ENCODE measurements at places on chromosomes 5 and 9.

- no peak for DNase-seq
Observed at GRCh38 chr5:14775857-14776256, 95.7 kb downstream of the ANKH start.

DNA sequence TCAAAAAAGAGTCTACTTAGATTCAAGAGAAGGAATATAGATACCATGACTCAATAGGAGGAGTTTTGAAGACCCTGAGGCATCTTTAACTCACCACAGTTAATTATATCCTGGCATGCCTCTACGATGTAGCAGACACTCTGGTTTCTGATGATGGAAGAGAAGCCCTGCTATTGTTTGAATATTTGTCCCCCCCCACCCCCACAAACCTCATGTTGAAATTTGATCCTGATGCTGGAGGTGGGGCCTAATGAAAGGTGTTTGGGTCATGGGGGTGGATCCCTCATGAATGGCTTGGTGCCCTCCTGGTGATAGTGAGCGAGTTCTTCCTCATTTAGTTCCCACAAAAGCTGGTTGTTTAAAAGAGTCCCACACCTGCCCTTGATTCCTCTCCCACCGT, 147.9 kb upstream of the TBCA start:
- DNase-seq: no peak

DNA sequence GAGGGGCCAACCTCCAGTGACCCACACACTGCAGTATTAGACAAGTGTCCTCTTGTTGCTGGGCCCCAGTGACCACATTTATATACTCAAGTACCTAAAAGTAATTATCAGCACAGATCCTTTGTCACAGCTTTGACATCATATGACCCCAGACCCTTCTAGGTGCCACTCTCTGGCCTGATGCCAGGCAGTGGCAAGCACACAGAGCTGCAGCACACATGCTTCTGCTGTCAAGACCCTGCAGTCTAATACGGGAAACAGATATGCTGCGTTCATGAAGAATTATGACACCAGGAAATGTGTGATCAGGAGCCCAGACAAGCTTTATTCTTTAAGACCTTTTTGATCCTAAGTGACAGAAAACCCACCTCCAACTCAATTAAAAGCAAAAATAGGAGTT, 63.8 kb upstream of the AFAP1L1 start:
- no peak for DNase-seq

DNA sequence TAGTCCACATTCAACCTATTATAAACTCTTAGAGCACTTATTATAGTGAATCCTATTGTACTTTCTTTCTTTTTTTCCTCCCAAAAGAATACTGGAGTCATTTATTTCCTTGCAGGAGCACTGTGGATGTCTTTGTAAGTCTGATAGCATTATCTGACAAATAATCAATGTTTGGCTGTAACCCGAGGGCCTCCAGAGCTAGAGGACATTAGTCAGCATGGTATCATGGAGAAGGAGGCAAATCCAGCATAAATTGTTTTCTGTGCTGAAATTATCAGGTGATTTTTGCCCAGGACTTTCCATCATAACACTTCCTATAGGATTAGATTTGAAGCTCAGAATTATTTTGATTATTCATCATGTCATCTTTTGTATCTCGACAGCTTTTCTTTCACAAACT, 551.0 kb downstream of the ZNF608 start:
- DNase-seq: no peak

DNA sequence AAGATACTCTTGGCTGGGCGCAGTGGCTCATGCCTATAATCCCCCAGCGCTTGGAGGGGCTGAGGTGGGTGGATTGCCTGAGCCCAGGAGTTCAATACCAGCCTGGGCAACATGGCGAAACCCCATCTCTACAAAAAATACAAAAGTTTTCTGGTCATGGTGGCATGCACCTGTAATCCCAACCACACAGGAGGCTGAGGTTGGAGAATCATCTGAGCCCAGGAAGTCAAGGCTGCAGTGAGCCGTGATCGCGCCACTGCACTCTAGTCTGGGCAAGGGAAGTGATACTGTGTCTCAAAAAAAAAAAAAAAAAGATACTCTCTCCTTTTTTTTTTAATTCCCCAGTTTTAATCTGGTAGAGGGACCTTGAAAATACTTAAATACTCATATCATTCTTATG, 15.0 kb downstream of the ANKRD33B start:
- DNase-seq: no peak

- no peak for DNase-seq
Observed at GRCh38 chr9:91202736-91203283, 158.9 kb downstream of the AUH start.

- DNase-seq: no peak
Observed at GRCh38 chr9:129290606-129291005, 112.5 kb upstream of the IER5L start.

GRCh38 chr9:126287166-126287866, 39.3 kb upstream of the MVB12B start:
- DNase-seq: no peak

- DNase-seq: no peak
Observed at GRCh38 chr5:161799316-161799715, 48.6 kb upstream of the GABRA1 start.

- no peak for DNase-seq
Observed at GRCh38 chr9:86732514-86733171, 214.7 kb downstream of the GAS1 start.

DNA sequence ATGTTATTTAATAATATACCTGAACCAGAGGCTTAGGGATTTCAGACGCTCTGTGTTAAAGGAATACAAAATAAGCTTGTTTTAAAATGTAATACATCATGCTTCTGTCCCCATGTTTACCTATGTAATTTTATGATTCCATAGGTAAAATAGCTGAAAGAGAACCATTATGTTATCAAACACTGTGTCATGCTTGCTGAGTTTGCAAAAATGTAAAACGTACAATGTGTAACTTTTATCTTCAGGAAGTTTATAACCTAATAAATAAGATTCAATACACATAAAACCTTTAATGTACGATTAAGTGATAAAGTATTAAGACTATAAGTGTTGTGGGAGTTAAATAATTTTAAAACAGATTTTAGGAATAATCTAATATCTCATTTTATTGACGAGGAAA, 94.1 kb downstream of the COMMD10 start:
- DNase-seq: no peak

- no peak for DNase-seq
Observed at GRCh38 chr5:92678640-92679039, 902.4 kb downstream of the NR2F1-AS1 start.

GRCh38 chr5:171743436-171744076, 42.1 kb upstream of the SMIM23 start:
- DNase-seq: no peak

DNA sequence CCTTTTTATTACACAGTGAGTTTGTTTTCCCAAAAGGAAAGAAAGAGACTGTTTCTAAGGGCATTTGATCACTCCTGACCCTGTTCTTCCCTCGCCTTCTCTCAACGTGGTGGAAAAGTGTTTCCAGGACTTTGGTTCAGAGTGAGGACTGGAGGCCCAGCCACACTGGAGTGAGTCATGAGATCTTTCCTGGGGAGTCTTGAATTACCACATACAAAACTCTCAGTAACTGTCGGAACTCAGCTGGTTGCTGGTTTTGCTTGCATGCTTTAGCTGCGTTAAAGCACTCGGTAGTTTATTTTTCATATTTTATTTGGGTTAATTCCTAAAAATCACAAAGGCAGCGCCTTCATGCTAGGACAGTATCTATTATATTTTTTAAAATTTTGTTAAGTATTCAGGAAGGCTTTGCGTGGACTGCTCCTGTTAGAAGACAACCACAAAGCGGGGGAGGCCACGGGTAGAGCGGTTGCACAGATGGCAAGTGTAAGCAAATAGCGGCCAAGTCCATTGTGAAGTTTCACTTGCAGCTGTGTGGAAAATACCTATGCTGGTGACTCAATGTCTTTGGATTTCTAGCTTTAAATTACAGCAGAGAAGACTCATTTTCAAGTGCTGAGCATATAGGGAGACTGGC, 77.7 kb downstream of the ARSB start:
- no peak for DNase-seq

DNA sequence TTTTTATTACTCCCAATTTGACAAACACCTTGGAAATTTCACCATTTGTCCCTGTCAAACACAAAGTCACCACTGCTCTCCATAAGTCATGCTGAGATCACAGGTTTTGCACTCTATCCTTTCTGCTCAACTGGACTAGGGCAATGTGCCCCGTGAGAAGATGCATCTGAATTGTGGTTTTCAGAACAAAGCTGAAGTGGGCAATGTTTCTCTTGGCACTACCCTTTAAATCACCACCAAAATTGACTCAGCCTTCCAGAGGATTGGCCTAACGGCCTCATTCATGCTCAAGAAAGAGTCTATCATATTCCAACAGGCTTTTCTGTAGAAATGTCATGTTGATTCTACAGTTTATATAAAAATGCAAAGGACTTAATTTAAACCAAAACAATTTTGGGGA, 81.0 kb upstream of the TRIO start:
- DNase-seq: no peak

GRCh38 chr9:80784647-80785046, 904.7 kb downstream of the TLE1 start:
- DNase-seq: no peak

All from KG1 (cell line).